Ecto neural progenitor cell (in vitro differentiated cells): ENCODE measurements at places on chromosomes 16 and 17.

DNA sequence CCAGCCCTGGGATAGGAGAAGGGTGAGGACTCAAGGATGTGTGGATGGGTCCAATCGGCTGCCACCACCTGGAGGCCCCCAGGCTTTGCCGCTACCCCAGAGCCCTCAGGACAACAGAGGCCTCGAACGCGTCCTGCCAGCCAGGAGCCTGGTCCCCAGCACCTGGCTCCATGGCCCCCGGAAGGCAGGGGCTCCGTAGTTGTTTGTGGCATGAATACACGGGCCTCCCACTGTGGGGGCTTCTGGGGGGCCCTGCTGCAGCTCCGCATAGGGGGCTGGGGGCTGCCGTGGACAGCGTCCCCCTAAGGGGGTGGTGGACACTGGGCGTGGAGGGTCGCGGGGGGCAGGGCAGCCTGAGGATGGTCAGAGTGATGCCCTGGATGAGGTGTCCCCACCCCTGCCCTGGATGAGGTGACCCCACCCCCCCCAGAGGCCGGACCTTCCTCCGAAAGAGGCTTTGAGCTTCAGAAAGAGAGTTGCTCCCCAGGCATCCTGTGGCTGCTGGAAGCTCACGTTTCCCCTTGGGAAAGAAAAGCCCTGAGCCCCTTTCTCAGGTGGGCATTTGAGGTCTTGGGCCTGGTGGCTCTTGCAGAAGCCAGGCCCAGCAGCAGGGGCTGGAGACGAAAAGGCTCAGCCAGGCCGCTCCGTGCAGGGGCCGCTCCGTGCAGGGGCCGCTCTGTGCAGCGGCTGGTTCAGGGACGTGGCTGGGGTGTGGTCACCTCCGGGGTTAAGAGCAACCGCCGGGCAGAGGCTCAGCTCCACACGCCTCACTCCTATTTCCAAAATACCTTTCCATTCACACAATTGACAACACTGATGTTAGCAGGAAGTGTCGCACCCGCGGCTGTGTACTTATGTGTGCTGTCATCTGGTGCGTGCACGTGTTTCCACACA lies 40.3 kb upstream of the GNG13 start:
- DNase-seq = no peak

DNA sequence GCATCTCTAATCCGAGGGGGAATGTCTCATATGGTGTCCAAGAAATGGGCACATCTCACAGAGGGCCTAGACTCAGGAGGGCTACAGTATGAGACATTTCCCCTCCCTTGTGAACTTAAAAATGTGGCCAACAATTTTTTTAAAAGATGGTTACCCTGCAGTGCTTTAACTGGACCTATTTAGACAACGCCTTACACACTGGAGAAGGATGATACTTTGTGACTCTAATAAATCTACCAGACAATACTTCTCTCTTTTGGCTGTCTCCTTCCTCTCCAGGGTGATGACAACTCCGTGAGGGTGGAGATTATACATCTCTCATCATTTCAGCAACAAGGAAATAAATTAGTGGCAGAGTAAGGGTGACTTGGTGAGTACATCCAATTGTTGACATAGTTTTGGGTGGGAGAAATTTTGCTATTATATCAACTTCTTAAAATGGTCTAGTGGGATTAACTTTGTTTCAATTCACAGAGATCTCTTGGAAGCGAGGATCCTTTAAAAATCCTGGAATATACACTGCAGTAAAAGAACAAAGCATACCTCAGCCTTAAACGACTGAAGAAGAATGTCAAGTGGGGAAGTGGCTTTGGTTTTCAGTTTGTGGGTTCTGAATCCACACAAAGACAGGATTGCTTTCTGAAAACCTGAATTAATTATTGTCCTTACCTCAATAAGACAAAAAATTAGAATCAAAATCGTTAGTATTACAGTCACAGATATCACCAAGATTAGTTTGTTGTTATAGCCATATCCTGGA lies 89.8 kb downstream of the KPNA2 start:
- DNase-seq = no peak

DNA sequence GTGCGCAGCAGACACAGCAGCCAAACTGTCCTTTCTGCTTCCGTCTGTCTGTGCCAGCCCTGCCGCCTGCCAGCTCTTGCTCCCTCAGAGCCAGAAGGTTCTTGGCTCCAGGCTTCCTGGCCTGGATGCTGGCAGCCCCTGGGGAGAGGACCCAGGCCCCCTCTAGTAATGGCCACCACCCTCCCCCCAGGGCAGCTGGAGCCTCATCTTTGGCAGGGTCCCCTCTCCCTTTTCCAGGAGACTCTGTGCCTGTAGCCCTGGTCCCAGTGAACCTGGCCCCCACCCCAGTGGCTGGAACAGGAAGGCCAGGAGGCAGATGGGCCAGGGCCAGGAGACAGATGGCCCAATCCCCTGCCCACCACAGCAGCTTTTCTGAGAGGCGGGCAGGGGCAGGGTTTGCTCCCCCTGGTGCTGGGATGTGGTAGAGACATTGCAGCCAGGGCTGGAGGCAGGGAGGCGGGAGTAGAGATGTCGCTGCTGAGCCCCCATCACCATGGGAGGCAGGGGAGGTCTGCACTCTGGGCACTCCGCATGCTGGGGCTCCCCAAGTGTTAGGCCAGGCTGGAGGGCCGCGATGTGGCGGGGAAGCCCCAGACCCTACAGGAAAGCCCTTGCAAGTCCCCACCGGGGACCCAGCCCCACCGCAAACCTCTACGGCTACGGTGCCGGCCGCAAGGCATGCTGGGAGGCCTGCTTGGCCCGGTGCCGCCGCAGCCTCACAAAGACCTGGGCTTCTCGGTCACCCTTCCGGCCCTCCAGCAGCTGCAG lies 16.7 kb downstream of the UNC13D start:
- peak; percentile 94 for DNase-seq

- DNase-seq = no peak
These were observed 153.2 kb downstream of the IRF8 start for GRCh38 chr16:86052115-86052670.

GRCh38 chr17:15406081-15406480 lies 61.3 kb downstream of the CDRT4 start:
- no peak for DNase-seq

GRCh38 chr17:50689251-50689650 lies 18.5 kb downstream of the ANKRD40 start:
- DNase-seq = peak; percentile 66

DNA sequence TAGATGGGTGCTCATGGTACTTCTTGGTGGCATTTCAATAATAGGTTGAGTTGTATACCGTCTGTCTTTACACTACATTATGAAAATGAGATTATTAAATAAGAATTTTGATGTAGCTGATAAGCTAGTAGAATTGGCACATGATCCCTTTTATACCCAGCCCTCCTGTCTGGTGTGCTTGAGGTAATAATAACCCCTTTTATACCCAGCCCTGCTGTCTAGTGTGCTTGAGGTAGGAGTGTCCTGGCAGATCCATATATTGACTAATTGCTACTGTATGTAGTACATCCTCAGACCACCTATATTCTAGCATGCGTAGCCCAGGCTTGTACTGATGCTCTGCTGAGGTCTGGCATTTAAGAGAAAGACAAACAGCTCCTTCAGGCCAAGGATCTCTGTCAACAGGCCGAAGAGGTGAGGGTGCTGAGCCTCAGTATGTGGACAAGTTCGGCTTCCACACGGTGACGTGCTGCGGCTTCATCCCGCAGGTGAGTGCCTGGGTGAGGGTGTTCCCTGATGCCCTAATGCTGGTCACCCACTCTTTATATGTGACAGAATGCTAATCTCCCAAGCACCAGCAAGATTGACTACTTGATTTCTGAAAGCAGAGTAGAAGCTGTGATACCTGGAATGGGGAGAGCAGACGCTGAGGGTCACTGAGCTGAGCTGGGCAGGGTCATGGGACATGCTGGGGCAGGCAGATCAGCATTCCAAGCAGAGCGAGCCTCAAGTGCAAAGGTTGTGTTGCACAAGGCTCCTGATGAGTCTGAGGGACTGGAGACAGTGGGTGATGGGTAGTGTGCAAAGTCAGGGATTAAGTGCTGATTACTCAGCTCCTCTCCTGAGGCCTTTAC lies 5.7 kb downstream of the FN3K start:
- DNase-seq = no peak

DNA sequence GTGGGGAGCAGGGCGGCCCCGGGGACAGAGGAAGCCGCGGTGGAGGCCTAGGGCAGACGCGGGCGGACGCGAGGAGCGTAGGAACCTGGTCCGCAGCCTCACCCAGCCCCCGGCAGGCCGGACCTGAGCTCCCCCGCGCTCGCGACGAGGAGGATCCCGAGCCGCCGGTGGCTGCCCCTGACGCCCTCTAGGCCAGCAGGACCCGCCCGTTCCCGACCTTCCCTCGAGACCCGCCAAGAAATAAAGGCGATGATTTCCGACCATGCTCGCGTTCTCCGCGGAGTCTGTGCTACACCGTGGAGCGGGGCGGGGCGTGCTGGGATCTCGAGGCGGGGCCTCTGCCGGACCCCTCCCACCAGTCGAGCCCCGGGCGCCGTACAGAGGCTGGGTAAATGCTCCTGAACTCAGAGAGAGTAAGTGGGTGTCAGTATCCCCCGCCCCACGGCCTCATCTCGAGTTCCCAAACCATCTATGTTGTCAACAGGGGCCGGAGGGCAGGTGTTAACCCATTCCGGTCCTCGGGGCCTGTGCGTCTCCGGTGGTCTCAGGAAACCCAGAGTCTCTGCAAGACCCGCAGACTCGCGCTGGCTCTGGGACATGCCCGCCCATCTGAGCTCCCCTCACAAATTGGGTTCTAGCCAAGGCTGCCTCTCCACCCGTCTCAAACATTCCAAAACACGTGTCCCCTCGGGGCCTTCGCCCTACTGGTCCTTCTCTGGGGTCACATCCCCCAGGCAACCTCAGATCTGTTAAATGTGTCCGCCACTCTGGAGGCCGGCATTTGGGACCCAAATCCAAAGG lies 13.7 kb downstream of the SYCE1L start:
- DNase-seq = no peak

DNA sequence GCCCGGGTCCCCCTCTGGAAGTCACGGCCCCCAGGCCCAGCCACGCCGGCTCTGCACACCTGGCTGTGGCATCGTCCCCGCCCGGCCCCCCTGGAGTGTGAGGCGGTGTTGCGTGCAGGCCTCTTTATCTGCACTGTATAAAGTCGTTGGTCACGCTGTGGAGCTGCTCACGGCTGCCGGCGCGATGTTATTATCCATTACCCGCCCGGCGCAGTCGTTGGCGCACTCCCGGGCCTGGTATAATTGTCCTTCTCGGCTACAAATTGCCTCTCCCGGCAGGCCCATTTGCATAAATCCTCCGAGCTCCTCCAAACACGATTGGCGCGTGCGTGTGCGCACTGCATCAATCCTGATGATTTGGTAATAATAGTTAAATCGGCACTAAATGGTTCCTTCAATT lies 57.8 kb downstream of the BAHCC1 start:
- no peak for DNase-seq

DNA sequence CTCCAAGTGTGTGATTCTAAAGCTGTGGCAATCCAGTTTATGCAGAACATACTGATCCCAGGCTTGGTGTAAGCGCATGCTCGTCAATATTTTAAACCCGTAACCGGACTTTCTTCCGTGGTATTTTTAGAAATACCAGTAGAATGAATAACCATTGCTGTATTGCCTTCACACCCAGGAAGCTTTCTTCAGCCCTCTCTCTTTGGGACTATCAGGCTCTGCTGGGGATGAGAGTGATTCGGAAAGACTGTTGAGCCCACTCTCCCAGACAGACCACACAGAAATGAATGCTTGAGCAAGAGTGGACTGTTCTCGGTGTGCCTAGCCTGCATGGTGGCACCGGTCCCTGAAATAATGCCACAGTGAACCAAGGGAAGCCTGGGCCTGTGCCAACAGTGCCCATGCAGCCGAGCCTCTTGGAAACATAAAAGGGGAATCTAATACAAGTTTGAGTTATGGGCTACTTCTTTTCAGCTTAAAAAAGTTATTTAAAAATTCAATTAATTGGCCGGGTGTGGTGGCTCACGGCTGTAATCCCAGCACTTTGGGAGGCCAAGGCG lies 89.9 kb upstream of the ELAC2 start:
- no peak for DNase-seq

GRCh38 chr17:58661499-58661898 lies 30.3 kb downstream of the TEX14 start:
- no peak for DNase-seq

GRCh38 chr16:27920391-27920891 lies 143.1 kb downstream of the GSG1L start:
- peak; percentile 78 for DNase-seq

DNA sequence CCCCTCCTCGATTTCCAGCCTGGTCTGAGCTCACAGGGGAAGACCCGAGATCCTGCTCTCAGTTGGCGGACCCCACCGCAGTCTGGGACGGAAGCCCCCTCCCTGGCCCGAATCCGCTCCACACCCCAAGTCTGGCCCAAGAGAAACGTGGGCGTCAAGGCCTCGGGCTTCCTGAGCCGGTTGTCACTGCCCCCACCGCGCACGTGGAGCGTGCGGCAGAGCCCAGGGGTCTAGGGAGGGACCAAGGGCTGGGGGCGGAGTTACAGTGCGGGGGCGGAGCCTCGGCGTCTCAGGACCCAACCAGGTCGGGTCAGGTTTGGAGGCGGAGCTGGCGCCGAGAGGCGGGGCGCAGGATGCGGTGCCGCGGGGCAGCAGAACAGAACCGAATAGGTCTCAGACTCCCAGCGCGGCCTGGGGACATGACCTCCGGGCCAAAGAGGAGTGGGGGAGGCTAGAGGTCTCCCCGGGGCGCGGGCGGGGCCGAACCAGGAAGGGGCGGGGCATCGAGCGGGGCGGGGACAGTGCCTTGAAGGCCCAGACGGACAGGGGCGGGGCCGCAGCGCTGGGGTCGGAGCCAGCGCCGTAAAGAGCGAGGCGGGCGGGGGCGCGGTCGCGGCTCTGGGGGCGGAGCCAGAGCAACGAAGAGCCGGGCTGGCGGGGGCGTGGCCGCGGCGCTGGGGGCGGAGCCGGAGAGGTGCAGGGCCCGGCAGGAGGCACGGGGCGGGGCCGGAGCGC lies 431 bp upstream of the ZFPM1 start:
- peak; percentile 99 for DNase-seq

- no peak for DNase-seq
These were observed 49.2 kb upstream of the HS3ST2 start for GRCh38 chr16:22764662-22765327.

GRCh38 chr17:30520436-30520835 lies 43.2 kb downstream of the GOSR1 start:
- no peak for DNase-seq

DNA sequence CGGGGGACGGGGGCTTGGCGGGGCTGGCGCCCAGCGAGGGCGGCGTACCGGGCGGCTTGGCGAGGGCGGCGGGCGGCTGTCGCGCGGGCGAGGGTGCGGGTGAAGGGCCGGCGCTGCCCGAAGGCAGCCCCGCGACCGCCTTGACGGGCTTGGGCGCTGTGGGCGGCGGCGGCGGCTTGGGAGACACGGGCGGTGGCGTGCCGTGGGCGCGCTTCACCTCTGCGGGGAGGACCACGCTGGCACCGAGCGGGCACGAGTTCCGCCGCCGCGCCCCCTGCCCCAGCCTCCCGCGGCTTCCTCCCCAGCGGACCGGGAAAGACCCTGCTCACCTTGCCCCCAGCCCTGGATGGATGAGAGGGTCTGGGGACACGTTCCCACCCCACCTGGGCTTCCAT lies 17.3 kb downstream of the CASKIN1 start:
- DNase-seq = no peak

- peak; percentile 87 for DNase-seq
These were observed at the start of gene NT5C3B for GRCh38 chr17:41835800-41836549. Gene NT5C3B, minus strand, starts transcription at chr17:41836232. Its CDS starts 39 bp downstream, at chr17:41836193.
